ENCODE measurements at places on chromosomes 11 and 22. TPM values are rescaled to one million over a fixed set of nuclear protein-coding genes. Genes with fewer than 3 reads are reported as not detected.

DNA sequence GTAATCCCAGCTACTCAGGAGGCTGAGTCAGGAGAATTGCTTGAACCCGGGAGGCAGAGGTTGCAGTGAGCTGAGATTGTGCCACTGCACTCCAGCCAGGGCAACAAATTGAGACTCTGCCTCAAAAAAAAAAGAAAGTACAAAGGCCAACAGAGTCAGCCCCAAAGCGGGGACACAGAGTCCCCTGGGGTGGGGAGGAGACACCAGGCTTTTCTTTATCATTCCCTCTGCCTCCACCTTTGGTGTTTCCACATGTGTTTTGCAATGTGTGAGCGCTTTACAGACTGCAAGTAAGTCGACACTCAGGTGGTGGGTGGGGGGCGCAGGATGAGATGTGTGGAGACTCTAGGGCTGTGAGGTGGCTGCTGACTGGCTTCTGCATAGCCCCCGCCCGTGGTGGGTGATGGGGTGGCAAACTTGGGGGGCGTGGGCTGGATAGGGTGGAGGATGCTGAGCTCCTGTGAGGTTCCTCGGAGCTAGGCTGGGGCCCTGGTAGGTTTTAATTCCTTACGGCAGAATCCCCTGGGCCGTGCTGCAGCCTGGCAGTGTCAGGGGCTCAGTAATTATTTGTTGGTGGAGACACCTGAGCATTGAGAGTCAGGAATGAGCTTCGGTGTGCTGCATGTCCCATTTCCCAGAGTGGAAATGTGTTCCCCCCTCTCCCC, 177.2 kb downstream of the CTTN start:
- no peak for DNase-seq

Gene GAB4
- not detected for total RNA-seq

Gene TMEM45B
- total RNA-seq: not detected

Gene CDC42EP2
- total RNA-seq: 5.6 TPM
